Body of pancreas (tissue), 4 donors: ENCODE measurements at places on chromosomes 3 and 15. TPM values are rescaled to one million over a fixed set of nuclear protein-coding genes. Genes with fewer than 3 reads are reported as not detected.

DNA sequence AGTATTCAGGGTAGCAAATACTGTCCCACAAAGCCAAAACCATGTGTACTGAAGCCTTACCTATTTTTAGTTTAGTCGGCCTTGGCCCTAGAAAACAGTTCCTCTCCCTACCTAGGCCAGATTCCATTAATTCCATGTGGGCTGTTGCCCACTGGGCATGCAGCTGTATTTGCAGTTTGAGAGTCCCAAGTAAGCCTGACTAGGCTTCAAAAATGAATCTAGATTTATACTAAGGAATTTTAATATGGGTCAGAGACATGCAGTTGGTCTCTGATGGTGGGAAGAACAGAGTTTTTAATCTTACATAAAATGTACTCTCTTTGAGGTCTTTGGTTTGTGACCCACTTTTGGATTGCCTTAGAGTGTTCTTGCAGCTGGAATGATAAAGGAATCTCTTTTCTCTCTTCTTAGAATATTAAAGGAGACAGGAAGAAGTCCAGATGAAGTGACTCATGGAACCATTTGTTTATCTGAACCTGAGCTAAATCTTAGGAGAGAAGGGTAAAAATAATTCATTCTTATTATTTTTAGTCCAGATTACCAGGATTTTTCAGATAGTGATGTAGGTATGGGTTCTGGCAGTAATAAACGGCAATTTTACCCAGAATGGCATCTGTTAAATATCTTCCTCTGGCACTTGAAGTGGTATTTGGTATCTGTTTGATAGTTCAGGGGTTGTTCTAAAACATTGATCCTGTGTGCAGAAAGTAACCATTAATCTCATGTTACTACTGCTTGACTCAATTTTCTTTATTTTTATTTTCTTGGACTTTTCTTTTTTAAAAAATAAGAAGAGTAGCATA is 33.8 kb downstream of the GLCE start:
- DNase-seq, result no peak

DNA sequence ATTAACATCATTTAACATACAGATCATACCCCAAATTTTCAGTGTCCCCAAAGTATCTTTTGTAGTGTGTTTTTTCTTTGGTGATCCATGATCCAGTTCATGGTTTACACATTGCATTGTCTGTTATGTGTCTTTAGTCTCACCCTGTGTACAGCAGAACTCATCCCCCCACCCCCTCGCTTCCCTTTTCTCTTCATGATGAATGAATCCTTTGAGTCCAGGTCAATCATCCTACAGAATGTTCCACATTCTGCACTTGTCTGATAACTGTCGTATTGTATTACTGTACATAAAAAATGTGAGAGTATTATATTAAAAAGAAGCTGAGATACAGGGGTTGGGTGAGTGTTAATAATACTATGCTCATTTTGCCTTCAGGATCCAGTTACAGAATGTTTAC is 14.6 kb upstream of the NIT2 start:
- no peak for DNase-seq

Gene SYNPR
- total RNA-seq, result 0.52 TPM

GRCh38 chr3:51669241-51670052 is 1.6 kb upstream of the TEX264 start:
- peak; percentile 90 for DNase-seq

GRCh38 chr3:9075762-9076161 is 112.5 kb upstream of the RAD18 start:
- DNase-seq, result no peak

Gene CIP2A
- 3.6 TPM for total RNA-seq

DNA sequence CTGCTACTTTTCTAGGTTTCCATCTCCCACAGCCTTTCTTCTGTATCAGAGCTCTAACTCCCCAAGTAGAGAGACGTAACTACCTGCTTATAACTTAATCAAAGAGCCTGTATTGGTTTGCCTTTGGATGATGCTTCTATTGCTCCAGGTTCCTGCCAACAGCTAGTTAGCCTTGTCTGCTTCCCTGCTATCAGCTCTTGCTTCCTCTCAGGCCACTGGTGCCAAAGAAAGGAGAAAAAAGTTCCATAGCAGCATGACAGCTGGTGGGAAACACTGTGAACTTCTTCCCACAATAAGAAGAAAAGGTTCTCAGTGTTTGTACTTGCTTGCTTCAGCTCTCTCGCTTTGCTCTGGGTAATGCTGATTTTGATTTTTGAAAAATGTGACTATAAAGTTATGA is 206.6 kb downstream of the GBE1 start:
- no peak for DNase-seq

Gene NAALADL2
- total RNA-seq, result 6.2 TPM

GRCh38 chr3:160981217-160981938 is 123.8 kb downstream of the B3GALNT1 start:
- no peak for DNase-seq

GRCh38 chr15:44726568-44727484 is 9.5 kb upstream of the TRIM69 start:
- DNase-seq, result peak; percentile 75

- DNase-seq, result no peak
Measured at GRCh38 chr3:76131396-76132153, 346.2 kb upstream of the ZNF717 start.

GRCh38 chr3:94616833-94617232 is 554.0 kb downstream of the NSUN3 start:
- DNase-seq, result no peak

DNA sequence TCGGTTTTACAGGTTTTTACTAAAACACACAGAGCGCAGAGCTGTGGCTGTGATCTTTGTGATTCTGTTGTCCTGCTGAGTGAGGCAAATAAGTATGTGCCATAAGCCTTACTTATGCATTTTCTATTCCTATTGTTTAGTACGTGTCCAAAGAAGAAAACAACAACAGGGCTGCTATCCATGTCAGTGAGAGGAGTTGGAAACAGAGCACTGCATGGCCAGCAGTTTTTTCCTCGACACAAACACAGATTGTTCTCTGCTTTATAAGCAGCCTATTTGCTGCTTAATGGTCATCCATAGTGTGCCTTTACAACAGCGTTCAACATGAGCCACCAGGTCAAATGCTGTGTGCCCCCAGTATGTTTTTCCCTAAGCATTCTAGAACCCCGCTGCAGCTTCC is 79.8 kb downstream of the SHQ1 start:
- no peak for DNase-seq
